Stimulated activated naive B cell treated with anti-CD40 and anti-IgM and Interleukin-4, amounts not matched to agents 10 μg/mL and 1 μg/mL and 100 μg/mL, for 72 hours (primary cell): ENCODE measurements at places on chromosomes 6 and 20.

GRCh38 chr20:63592661-63593060 is 18.6 kb upstream of the HELZ2 start:
- no peak for DNase-seq

- no peak for DNase-seq
Measured at GRCh38 chr20:25274481-25274880, 26.6 kb downstream of the PYGB start.

GRCh38 chr6:26569433-26569764 is 27.4 kb upstream of the ABT1 start:
- no peak for DNase-seq

DNA sequence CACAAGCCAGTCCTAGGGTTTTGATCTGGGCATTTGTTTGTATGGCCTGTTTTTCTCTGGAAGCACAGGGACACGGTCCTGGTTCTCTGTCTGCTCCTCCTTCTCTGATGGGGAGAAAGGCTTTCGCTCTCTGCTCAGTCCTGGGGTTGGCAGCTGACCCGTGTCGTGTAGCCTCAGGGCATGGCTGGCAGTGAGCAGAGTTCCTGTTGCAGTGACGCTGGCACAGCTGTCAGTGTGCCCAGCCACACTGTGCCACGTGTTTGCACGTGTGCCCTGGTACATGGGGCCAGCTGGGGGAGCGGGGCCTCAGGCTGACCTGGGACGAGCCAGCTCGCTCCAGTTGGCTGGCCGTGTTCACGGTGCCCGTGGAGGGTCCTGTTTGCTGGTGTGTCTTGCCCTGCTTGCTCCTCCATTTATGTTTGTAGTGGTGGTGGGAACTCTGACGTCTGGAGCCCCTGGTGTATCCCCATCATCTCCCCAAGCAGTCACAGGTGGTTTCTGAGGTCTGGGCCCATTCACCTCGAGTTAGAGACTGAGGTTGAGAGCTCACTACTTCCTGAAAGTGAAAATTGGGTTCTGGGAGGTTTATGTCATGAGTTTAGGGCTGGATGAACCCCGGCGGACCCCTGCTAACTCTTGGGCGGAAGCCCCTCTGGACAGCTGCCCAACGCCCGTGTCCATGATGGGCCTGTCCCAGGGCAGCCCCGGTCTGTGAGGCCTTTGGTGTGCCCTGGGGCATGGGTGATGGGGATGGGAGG is 10.2 kb upstream of the DNAJC5 start:
- DNase-seq, result no peak

DNA sequence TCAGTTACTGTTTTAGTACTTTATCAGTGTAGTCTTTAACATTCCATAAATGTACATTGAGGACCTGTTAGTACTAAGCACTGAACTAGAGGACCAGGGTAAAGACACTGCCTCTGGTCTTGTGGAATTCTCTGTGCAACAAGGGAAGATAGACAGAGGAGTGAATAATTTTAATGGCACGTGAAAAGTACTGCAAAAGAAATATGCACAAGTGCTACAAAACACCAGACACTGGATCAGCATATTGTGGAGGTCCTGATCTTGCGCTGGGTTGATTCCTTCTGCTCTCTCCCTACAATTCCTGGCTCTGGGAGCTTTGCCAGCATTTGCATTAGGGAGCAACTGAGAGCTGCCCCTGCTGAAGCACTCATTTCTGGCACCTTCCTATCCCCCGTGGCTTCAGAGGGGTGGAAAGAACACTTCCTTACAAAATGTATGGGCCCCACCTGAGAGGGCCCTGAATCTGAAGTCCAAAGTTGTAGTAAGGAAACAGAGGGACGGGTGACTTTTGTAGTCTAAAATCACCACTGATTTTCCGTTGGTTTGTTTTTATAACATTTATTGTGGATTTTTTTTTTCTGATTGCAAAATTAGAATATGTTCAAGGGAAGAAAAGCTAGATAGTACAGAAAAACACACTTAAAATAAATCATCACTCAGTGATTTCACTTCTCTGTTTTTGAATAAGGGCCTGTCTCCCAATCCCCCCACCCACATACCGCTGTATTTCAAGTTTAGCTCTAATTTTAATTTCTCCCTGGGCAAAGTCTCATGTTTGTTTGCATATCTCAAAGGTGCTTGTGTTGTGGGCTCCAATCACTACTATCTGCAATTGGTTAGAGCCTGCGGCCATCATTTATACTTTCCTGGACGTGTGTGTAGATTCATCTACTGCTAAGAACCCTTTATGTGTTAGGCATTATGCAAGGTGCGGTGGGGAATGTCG is 4.9 kb downstream of the PKIG start:
- no peak for DNase-seq

- no peak for DNase-seq
Measured at GRCh38 chr6:130395164-130395563, 29.3 kb downstream of the TMEM200A start.

GRCh38 chr6:15937602-15938001 is 191.3 kb upstream of the MYLIP start:
- no peak for DNase-seq

DNA sequence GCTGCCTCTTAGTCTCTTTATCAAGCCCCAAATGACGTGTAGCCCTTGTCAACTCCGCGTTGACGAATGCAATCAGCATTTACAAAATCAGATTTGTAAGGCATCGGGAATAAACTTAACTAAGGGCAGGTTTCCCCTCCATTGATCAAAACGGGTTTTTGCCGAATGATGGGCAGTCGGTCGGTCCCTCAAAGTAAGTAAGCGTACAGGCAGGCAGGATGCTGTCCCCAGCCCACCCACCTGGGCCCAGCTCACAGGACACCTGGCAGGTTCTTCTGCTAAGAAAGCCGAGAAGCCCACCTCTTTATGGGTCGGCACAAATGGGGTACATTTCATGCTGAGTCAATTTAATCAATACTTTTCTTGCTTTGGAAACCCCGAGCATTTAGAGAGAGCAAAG is 22.0 kb upstream of the MAFB start:
- DNase-seq, result no peak

DNA sequence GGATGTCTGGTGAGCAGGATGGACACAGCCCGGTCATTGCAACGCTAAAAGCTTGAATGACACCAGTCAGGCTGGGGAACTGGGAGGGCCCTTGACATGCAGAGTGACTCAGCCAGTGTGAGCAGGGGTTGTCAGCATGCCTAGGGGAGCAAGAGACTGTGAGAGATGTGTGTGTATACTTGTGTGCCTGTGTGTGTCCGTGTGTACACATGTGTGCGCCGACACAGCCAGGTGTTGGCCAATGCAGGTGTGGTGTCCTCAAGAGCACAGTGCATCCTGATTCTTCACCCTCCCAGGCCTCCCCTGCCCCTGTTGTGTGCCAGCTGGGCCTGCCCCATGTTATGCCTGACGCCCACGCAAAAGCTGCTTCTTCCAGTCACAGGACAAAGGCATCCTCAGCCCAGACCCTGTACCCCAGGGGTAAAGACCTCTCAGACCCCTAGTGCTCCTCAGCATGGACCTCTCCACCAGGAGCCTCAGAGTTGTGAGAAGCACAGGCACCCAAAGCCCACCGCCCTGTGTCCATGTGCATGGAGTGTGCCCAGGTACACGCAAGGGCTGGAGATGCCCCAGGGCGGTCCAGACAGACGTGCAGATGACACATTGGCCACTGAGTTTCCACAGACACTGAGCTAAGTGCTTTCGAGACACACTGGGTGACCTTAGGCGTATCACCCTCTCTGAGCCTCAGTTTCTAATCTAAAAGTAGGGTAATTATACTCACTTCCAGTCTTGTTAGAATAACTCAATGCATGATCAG is 16.6 kb downstream of the NRSN2 start:
- no peak for DNase-seq

GRCh38 chr20:61185841-61186601 is 66.0 kb upstream of the CDH4 start:
- DNase-seq, result no peak

DNA sequence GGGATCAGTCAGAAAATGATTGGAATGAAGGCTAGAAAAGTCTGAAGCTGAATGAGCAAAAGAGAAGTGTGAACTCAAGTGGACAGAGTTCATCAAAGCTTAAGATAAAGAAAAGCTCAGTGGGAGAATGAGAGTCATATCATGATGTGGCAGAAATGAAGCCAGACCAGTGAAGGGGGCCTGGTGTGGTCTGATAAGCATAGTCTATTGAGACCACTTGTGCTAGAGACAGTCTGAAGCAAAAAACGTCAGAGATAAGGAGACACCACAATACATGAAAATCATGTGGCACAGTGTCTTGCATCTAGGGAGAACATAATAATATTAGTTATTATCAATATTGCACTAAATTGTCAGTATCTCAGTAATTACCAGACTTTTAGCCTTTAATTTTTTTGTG is 601.5 kb downstream of the UTRN start:
- DNase-seq, result no peak

DNA sequence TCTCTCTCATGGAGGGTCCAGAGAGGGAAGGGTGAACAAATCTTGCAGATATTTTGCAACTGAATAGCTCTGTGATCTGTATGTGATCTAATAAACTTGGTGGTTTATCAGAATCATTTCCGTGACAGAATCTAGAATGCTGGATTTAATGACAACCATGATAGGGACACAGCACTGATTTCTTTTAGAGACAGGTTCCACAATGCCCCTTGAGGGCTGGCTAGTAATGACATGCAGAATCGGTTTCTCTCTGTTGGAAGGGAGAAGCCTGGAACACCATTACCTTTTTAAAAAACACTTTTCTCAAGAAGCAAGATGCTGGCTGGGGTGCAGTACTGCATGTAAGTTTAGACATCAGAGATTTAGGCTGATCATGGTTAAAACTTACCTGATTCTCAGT is 313.4 kb downstream of the CDH26 start:
- DNase-seq, result no peak

DNA sequence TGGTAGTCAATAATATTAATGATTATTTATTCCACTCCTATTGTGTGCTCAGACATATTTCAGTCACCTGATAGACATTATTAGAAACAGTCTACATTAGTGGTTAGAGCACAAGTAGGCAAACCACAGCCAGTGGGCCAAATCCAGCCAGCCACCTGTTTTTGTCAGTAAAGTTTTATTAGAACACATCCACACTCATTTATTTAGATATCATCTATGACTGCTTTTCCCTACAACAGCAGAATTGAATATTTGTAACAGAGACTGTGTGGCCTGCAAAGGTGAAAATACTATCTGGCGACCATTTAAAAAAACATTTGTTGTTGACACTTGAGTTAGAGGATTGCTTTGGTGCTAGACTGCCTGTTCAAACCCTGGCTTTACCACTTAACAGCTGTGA is 220.0 kb upstream of the ZFP64 start:
- no peak for DNase-seq

GRCh38 chr6:130935978-130936377 is 108.8 kb downstream of the SMLR1 start:
- no peak for DNase-seq

- DNase-seq, result no peak
Measured at GRCh38 chr20:55667955-55668354, 337.4 kb downstream of the CBLN4 start.

GRCh38 chr6:97405818-97406409 is 122.9 kb upstream of the MMS22L start:
- DNase-seq, result no peak

- DNase-seq, result no peak
Measured at GRCh38 chr6:109087661-109088264, 6.9 kb downstream of the SESN1 start.

DNA sequence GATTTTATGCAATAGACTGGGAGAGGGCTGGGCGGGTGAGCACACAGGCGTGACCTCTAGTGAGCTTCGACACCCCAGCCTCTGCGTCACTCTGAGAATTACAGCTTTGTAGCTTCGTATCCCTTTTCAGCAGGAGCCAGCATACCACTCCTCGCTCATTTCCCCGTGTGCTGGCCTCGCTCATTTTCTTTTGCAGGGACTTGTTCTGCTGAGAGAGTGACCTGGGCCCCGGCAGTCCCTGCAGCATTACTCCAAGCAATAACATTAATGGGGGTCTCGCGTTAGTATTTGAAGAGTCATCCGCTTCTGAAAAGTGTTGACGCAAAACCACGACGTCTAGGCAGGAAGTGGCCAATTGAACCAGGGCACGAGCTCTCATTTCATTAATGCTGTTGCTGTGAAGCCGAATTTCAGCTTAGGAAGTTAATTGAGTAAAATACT is 193.7 kb downstream of the QKI start:
- no peak for DNase-seq

DNA sequence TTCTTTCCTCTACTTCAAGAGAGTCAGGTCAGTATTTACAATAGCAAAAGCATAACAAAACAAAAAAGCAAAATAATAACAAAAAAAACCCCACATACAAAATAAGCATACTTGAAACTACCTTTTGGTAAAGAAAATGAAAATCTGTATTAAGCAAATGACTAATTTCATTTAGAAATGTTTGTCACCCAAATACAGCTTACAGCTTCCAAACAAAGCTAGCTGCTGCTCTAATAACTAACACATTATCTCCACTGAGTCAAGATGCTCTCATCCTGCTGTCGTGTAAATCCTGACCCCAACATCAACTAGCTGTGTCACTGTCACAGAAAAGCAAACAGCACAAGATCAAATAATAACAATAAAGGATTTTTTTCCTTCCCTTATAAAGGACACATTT is 21.7 kb downstream of the MAP7 start:
- DNase-seq, result no peak

GRCh38 chr6:167930295-167930694 is 67.2 kb upstream of the KIF25 start:
- DNase-seq, result no peak

DNA sequence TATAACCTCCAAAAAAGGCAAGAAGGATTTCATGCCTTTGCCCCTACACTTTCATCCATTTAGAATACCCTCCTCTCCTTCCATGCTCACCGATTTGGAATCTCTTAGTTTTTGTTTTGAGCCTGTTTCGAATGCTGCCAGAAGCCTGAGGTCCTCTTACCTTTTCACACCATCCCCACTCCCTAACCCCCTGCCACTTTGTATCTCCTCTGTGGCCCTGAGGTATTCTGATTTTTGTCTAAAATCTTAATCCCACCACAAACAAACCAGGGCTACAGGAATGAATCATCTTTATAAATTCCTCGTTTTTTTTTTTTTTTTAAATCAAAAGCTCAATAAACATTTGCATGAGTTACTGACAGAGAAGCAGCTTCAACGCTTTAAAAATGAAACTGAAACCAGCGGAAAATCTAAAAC is 1.6 kb upstream of the RPS12 start:
- DNase-seq, result no peak

DNA sequence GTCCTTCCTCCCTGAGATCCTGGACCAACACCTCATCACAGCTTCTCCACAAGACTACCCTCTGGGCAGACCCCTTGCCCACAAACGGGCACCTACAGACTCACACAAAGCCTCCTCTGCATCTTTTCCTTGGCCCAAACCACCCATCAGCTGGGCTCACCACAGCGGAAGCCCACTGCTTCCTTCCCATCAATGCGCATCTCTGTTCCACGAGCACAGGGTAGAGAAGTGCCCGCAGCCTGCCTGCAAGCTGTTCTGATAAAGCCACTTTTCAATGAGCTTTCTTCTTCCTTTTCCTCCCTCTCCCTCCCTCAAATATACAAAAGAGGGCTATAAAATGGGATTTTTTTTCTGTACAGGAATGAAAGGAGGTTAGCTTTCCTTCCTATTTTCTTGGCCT is 111.2 kb downstream of the NFATC2 start:
- DNase-seq, result no peak

DNA sequence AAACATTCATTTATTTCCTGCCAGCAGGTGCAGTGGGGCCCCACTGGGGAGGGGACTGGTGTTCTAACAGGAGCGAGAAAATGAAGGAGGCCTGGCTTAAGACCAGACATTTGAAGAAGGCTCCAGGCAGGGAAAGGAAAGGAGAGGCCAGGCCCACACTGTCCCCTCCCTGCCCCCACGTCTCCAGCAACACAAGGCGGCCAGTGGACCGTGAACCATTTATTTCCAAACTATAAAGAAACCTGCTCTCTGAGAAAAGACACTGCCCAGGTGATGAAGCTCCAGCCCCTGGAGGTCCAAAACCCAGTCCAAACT is 41.4 kb upstream of the CDH22 start:
- no peak for DNase-seq
